ENCODE measurements at places on chromosomes 5 and 9.
A peak's percentile ranks its signal among the peaks of the same experiment; 100 is the strongest.

DNA sequence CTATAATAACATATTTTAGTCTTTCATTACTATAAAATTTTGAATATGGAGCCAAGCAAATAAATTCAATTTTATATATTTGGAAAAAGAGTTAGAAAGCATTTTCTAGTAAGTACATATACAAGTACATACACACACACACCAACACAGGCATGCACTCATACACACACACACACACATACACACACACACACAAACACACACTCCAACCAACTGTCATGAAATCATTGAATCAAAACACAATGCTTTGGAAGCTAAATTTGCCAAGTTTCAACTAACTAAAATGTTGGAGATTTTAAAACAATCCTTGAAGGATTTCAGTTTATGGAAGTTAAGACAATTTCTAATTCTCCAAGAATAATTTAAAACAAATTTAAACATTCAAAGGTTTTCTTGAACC, 283.2 kb downstream of the TAF11L14 start:
- DNase-seq, result no peak

DNA sequence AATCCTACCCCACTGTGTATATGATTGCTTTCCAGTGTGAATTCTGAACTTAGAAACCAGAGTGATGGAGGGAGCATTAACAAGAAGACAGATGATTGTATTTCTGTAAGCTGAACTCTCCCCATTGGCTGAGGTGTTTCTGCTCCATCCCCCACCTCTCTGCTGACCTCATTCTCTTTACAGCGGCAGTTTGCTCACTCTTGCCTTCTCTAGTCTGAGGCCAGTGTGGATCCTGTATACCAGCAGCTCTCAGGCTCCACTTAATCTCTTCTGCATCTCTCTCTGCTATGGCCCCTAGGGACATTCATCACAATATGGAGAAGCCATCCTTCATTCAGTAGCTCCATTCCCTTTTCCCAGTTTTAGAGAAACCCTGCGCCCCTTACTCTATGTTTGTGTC, 358.8 kb downstream of the MAN2A1 start:
- no peak for DNase-seq

- DNase-seq, result no peak
Measured at GRCh38 chr9:123725389-123725788, 204.5 kb downstream of the DENND1A start.

GRCh38 chr5:87195104-87195591, 72.5 kb upstream of the RASA1 start:
- DNase-seq, result no peak

DNA sequence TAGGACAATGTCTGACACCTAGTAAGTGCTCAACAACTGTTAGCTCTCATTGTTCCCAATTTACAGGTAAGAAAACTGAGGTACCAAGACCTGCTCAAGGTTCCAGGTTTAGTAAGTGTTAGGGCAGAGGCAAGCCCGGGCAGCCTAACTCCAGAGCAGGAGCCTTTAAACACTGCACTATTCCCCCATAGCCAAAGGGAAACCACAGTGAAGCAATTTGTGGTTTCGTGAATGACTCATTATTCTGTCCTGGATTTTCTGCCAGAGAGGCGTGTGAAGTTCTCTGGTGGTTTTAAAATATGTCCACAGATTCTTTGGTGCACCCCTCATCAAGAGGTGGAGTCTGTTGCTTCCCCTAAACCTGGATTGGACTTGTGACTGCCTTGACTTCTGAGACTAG, 1.0 kb upstream of the MCC start:
- peak; percentile 83 for DNase-seq

GRCh38 chr5:138677782-138678181, 75.4 kb upstream of the CTNNA1 start:
- DNase-seq, result no peak

DNA sequence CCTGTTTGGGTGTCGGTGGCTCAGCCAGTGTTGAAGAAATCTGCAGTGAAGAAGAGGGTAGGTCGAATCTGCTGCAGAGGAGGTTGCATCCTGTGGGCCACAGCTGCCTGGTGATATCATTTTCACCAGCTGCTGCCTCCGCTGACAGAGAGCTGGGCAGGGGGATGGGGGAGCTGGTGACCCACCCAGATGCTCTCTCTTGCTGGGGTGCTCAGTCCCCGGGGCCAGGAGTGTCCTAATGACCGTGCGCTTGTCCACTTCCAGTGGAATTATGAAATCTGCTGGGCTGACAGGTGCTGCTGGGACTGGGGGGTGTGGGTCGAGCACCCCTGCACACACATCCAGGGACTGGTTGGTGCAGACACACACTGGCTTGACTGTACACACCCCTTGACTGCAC, 83.2 kb upstream of the IRX4 start:
- no peak for DNase-seq

- no peak for DNase-seq
Measured at GRCh38 chr5:87754009-87754757, 341.5 kb upstream of the CCNH start.

DNA sequence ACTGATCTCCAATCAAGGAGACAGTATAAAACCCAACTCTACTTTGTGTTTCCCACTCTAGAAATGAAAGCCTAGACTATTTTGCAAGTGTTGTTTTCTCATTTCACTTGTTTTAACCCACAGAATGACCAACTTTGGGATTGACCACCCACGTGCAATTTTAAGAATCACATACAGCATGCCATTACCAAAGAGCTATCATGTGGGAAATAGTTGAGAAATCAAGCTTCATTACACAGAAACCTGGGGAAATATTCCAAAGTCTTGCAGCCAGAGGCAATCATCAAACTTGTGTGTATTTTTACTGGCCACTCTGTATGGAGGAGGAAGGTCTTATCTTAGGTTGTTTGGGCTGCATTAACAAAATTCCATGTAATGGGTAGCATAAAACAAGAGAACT, 451.4 kb upstream of the DAB2 start:
- DNase-seq, result no peak

GRCh38 chr9:114299286-114300152, 23.4 kb upstream of the ORM1 start:
- no peak for DNase-seq

- DNase-seq, result peak; percentile 16
Measured at GRCh38 chr9:3760031-3760430, 234.2 kb upstream of the RFX3 start.

DNA sequence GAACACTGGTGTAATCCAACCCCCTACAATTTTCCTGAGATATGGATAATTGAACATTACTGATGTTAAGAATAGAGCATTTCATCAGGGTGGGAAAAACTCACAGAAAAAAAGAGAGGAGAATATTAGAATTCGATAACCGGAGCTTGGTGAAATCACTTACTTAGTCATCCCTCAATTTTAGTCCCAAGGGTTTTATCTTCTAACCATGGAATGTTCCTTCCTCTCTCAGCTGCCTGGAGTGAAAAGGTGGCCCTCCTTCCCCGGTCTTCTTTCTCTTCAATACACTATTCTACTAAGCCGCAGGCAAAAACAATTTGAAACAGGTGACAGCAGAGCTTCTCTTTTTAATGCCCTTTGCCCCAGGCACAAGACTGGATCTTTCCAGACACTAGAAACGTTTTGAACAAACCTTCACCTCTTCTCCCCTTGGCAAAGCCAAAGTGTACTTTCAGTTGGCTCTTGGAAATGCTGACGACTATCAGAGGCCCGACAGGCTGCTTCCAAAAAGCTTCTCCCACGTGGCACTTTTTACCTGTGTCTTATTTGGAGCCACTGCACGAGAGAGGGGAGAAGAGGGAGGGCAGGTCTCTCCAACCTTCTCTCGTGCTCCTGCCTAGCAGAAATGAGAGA, 543.9 kb downstream of the TLE1 start:
- DNase-seq, result no peak

DNA sequence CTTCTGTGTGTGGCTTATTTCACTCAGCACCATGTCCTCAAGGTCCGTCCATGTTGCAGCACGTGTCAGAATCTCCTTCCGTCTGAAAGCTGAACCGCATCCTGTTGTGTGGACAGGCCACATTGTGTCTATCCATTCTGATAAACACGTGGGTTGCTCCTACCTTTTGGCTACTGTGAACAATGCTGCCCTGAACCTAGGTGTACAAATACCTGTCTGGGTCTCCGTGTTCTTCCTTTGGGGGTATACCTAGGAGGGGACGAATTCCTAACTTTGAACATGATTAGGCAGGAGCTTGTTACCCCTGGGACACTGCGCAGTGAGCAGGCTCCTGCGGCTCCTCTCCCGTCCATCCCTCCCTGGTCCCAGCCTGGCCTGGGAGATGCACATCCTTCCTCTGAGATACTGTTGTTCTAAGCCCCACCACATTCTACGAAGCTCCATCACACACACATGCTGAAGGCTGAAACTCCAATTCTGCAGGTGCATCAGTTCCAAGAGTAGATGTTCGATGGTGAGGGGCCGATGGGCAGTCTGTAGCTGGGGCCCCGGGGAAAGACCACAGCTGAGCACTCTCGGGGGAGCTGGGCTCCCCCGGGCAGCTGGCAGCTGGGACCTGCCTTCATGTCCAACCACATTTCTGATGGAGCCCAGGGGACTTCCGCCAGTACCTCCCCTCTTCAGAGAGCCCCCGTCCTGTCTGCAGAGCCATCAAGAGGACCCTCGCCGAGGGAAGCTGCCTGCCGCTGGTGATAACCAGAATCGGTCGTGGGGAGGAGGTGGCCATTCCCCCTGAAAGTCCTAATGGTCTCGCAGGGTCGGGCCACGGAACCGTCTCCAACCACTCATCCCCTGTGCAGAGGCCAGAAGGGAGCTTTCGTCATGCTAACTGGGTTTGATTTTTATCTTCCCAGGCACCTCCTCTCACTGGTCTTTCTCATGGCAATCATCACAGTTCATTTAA, 120.9 kb downstream of the COL23A1 start:
- no peak for DNase-seq

DNA sequence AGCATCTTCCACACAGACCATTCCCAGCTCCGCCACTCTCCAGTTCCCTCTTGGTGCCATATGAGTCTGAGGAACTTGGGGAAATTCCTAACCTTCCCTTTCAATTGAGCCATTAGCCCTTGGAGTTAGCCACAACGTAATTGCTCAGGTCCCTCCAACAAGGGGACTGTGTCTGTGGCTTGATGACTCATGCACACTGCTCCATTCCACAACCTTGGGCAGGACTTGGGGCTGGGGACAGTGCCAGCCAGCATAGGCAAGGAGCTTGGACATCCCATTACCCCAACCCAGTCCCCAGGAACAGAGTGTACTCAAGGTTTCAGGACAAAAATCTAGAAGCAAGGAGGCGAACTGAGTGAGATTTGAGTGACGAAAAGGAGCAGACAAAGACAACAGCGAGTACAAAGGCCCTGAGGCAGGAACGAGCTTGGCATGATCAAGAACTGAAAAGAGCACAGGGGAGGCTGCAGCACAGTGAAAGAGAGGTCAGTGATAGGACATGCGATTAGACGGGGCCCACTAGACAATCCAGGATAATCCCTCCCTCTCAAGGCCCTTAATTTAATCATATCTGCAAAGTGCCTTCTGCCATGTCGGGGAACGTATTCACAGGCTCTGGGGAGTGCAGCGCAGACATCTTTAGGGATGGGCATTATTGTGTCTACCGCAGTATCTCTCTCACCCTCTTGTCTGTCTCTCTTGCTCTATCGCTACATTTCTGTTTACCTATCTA, 16.0 kb upstream of the JADE2 start:
- no peak for DNase-seq

GRCh38 chr9:82117026-82117811, 128.6 kb downstream of the SPATA31D1 start:
- DNase-seq, result no peak
